HEK293T (cell line): ENCODE measurements at places on chromosomes 3 and 15.

DNA sequence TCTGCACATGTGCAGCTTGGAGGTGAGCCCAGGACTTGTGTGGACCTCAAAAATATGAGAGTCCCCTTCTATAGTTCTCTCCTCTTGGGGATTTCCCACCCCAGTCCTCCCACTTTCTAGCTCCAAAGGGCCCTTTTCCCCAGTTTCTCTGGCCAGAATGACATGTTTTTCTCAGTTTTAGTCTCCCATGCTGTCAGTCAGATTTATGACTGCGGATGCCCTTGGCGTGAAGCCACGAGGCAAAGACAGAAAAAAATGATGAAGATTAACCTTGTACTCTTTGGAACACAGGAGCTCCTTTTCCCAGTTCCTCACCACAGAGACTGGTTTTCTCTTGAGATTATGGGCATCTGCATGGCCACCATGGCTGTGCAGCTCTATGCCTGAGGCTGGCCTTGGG, 72.0 kb upstream of the TTBK2 start:
- no peak for DNase-seq

- DNase-seq, result no peak
These were observed 15.4 kb downstream of the PAQR5 start for GRCh38 chr15:69314131-69314530.

DNA sequence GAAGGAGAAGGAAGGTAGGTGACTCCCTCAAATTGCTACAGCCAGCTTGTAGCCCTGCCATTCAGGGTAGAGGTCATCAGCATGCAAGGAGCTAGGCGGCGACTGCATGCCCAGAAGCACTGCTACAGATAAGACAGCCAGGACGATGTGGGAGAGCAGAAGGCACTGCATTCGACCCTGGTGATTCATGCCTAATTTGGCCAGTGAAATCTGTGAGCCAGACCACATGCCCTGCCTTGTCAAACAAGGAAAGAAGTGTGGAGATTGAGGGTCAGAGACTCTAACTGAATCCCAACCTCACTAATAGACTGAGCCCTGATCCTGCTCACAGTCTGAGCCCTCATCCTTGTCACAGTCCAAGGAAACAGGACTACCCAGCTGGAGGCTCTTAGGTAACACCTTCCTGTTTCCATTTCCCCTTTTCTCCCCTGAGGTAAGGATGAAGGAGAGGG, 86.6 kb downstream of the LINGO1 start:
- no peak for DNase-seq

GRCh38 chr3:25895443-25895842, 105.6 kb downstream of the OXSM start:
- no peak for DNase-seq

GRCh38 chr3:52773361-52774065, 2.8 kb upstream of the NEK4 start:
- DNase-seq, result no peak

- DNase-seq, result no peak
These were observed 173.7 kb downstream of the ATG7 start for GRCh38 chr3:11445883-11446282.

DNA sequence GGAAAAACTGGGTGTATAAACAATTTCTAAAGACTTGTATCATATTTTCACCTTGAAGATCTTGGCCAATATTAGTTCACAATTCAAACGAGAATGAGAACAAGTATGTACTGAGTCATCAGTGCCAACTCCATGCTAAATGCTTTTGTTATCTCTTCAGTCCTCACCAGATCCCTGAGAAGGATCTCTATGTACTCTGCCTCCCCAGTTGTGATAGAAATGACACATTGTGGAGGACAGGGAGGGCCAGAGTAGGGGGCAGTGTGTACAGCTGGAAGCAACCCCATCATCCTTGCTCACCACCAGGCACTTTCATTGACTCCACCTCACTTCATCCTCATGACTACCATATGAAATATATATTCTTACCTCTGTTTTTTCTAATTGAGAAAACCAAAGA, 353.7 kb upstream of the SOX2 start:
- no peak for DNase-seq

- DNase-seq, result no peak
These were observed 36.3 kb downstream of the GABPB1 start for GRCh38 chr15:50318697-50319096.

DNA sequence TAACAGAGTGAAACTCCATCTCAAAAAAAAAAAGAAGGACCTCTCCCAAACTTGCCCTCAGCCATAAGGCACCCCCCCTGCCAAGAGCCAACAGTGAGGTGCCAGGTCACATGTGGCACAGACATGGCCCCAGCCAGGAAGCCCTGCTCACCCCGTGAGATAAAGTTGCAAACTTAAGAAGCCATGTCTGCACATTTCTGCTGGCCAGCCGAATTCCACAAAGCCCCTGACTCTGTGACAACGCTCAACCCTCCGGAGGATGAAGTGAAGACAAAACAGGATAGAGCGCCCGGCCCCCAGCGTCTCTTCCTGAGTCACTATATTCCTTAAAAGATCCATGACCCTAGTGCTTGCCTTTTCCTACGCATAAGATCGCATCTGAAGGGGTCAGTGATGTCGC, 188.1 kb downstream of the XXYLT1 start:
- no peak for DNase-seq

GRCh38 chr3:158802409-158803268, 785 bp downstream of the MFSD1 start:
- DNase-seq, result peak; percentile 28

DNA sequence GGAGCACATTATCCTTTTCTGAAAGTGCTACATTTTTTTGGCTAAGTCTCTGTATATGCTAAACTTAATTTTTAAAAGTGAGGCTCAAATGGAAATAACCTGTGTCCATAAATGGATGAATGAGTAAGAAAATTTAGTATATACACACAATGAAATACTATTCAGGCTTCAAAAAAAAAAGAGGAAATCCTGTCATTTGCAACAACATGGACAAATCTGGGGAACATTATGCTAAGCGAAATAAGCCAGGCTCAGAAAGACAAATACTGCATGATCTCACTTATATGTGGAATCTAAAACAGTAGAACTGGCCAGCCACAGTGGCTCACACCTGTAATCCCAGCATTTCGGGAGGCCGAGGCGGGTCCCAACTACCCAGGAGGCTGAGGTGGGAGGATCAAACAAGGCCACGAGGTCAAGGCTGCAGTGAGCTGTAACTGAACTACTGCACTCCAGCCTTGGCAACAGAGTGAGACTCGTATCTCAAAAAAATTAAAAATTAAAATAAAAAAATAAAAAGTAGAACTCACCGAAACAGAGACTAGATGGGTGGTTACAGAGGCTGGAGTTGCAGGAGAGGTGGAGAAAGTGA, 25.8 kb downstream of the CCDC12 start:
- no peak for DNase-seq

GRCh38 chr3:197227780-197228574, 70.4 kb downstream of the DLG1 start:
- no peak for DNase-seq
